ENCODE measurements at places on chromosomes 16 and 17.

DNA sequence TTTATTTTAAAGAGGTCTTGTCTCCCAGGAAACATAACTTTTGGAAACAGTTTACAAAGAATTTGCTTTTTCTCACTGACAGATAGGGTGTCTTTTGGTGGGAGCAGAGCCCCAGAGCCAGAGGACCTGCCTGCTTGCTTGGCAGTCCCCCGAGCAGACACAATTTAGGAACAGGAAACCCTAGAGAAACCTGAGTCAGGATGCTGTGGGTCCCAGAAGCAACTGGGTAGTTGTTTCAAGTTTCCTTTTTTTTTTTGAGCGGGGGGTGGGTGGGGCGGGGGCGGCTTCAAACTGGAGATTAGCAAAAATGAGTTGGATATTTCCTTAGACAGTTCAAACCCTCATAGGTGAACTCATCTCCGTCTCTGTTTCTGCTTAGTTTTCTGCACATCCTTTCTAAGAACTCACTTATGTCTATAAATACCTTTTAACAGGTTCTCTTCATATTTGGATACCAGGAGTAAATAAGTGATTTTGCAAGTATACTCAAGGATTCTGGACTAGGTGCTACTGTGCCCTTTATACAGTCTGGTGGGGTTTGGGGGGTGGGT, 135.1 kb downstream of the PRKCA start:
- peak overlapping the region; percentile 48 for H3K27ac ChIP-seq
- no peak for DNase-seq
- no peaks in the 10 kb centered on the region for H3K27me3 ChIP-seq
- H3K4me1 ChIP-seq = peaks cover 28% of the 10 kb centered on the region

DNA sequence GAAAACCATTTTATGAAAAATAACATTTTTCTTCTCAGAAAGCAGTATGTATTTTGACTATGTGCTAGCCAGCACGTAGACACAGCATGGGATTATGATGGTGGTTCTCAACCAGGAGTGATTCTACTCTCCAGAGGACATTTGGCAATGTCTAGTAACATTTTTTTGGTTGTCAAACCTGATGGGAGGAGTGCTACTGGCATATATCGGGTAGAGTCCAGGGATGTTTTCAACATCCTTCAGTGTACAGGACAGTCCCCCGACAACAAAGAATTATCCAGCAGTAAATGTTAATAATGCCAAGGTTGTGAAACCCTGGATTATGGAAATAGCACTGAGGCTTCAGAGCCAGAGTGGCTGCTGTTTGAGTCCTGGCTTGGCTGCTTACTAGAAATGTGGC, 27.7 kb downstream of the AP2B1 start:
- H3K4me3 ChIP-seq = no peak overlapping the region
- peaks cover 49% of the 10 kb centered on the region for H3K36me3 ChIP-seq
- H3K27ac ChIP-seq = no peak overlapping the region
- H3K27me3 ChIP-seq = no peaks in the 10 kb centered on the region

DNA sequence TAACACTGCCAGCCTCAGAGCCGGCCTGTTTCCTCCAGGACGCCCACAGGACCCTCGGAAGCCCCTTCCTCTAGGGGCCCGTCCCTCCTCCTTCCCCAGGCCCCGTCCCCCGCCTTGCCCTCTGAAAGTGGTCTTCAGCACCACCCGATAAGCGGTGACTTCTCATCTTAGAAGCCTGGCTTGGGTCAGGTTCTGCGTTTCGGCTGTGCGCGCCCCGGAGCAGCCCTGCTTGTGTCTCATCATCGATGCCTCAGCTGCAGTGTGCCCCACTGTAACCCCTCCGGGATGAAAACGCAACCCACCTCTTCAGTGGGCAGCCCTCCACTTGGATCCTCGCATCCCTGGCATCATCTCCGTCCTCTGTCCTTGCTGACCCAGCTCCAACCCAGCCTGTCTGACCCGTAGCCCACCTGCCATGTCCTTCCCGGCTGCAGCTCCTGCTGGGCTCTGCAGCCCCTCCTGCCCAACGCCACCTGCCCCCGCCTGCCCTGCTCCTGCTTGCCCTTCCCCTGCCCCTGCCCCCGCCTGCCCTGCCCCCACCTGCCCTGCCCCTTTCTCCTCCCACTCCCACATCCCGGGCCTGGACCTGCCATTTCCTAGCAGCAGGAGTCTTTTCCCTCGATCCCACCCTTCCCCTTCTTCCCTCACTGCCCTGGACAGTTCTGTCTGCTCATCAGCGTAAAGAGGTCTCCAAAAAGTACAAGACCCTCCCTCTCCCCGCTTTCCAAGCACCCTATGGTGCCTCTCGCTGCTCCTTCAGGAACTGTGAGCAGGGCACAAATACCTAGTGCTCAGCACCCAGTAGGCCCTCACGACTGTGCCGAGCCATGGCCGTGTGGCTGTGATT, 112.5 kb upstream of the CHMP6 start:
- DNase-seq = no peak
- peaks cover 68% of the 10 kb centered on the region for H3K36me3 ChIP-seq
- no peaks in the 10 kb centered on the region for H3K27me3 ChIP-seq
- H3K4me3 ChIP-seq = peak overlapping the region; percentile 3
- peaks cover 41% of the 10 kb centered on the region for H3K4me1 ChIP-seq
- H3K27ac ChIP-seq = peak overlapping the region; percentile 44

DNA sequence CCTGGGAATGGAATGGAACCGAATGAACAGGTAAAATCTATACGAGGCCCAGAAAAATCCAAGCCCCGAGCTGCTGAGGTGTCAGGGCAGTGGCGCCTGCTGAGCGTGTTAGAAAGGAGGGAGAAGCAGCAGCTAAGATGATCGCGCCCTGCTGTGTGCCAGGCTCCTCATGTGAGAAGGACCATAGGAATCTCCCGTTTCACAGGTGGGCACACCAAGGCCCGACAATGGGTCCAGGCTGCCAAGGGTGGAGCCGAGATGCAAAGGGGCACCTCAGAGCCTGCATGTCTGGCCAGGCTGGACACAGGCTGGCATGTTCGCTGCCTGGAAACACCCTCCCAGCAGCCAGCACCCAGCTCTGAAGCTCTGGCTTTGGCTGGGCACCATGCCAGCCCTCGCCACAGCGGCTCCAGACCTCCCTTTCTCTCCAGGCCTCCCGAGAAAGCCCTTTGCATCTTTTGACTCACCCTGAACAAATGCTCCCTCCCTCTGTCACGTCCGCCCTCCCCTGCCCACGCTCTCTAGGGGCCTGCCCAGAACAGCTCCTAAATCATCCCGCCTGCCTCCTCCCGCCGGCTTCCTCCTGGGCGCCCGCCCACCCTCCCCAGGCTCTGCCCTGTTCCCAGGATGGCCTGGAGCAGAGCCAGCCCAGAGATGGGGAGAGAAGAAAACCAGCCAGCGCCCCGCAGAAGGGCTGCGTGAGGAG, 217.8 kb upstream of the GSE1 start:
- no peak overlapping the region for H3K27ac ChIP-seq
- H3K4me1 ChIP-seq = no peaks in the 10 kb centered on the region
- H3K36me3 ChIP-seq = no peaks in the 10 kb centered on the region
- DNase-seq = no peak
- no peak overlapping the region for H3K4me3 ChIP-seq

GRCh38 chr17:17236295-17237025, 508 bp downstream of the FLCN start:
- peak overlapping the region; percentile 95 for H3K4me3 ChIP-seq
- H3K4me1 ChIP-seq = peaks cover 29% of the 10 kb centered on the region
- no peaks in the 10 kb centered on the region for H3K27me3 ChIP-seq
- H3K27ac ChIP-seq = peak overlapping the region; percentile 95
- peaks cover 10% of the 10 kb centered on the region for H3K36me3 ChIP-seq
- DNase-seq = no peak

GRCh38 chr17:74619077-74619673, 4.4 kb downstream of the CD300E start:
- H3K36me3 ChIP-seq = no peaks in the 10 kb centered on the region
- H3K4me1 ChIP-seq = no peaks in the 10 kb centered on the region
- peaks cover 47% of the 10 kb centered on the region for H3K27me3 ChIP-seq
- H3K4me3 ChIP-seq = no peak overlapping the region
- H3K27ac ChIP-seq = no peak overlapping the region

GRCh38 chr17:28811651-28812090, 30.9 kb downstream of the FAM222B start:
- peak overlapping the region; percentile 82 for H3K27ac ChIP-seq
- H3K27me3 ChIP-seq = no peaks in the 10 kb centered on the region
- H3K36me3 ChIP-seq = peaks cover 10% of the 10 kb centered on the region
- H3K4me1 ChIP-seq = peaks cover 32% of the 10 kb centered on the region
- no peak for DNase-seq
